ENCODE measurements at places on chromosomes 2 and 18.
A peak's percentile ranks its signal among the peaks of the same experiment; 100 is the strongest.

GRCh38 chr2:108215794-108216211, 24.0 kb upstream of the SULT1C3 start:
- peak; percentile 57 for DNase-seq

GRCh38 chr2:854460-854859, 96.2 kb upstream of the SNTG2 start:
- DNase-seq, result no peak

DNA sequence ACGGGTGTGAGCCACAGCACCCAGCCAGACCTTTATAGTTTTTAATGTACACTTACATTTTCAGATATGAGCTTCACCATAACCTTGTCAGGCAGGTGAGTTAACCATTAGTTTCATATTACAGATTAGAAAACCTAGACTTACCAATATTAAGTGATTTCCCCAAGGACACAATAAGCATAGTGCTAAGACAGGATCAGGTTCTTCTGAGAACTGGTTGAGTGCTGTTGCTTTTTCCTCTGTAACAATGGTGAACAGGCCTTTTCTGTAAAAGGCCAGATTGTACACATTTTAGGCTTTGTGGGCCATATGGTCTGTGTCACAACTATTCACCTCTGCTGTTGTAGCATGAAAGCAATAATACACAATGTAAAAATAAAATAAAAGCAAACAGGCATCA, 332.0 kb downstream of the PIK3C3 start:
- no peak for DNase-seq

- no peak for DNase-seq
These were observed 675.0 kb downstream of the SATB2 start for GRCh38 chr2:198782734-198783133.

DNA sequence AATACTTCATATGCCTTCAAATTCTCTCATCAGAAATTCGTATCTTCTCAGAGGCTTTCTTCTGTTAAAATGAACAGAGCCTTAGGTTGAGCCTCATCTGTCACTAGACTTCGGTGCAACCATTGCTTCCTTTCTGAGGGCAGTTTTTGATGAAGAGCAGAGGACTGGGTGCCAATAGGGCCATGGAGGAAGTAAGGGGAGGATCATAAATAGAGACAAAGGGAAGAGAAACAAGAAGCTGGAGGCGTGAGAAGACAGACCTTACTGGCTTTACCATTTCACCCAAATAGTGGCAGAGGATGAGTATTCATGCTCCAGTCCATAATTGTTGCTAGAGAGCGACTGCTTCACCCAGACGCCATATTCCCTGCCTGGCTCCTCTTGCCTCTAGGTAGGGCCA, 215.6 kb upstream of the PKDCC start:
- DNase-seq, result peak; percentile 31

GRCh38 chr2:175036582-175037018, 31.4 kb upstream of the CHN1 start:
- peak; percentile 44 for DNase-seq

- no peak for DNase-seq
These were observed 75.7 kb downstream of the CHST9 start for GRCh38 chr18:27109451-27109850.

- DNase-seq, result no peak
These were observed 226.1 kb upstream of the LYPD1 start for GRCh38 chr2:132896073-132896472.

DNA sequence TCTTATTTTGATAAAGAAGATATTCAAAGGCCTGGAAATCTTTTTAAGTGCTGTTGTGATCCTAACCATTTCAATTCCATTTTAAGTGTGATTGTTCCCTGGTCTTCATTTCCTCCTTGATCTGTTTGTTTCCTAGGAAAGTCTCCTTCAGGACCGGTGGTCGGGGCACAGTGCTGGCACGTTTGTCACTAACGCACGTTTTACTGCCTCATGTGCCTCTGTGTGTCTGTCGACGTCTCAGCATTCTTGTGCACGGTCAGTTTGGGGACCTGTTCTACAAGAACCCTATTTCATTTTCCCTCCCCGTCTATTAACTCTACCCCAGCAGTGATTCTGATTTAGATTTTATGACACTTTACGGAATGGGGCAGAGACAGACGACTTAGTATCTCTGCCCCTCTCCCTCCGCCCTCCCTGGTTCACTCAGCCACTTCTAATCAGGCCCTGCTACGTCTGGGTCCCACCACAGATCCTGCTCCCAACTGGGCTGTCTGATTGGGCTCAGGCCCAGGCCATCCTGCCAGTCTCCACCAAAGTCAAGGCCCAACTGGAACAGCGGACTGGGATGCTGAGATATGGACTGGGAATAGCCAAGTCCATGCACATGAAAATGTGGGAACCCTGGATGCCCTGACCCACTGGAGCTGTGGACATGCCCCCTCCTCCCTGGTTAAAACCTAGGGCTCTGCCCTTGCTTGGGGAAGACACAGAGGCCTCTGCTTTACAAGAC, 95.6 kb downstream of the TWIST2 start:
- DNase-seq, result no peak

DNA sequence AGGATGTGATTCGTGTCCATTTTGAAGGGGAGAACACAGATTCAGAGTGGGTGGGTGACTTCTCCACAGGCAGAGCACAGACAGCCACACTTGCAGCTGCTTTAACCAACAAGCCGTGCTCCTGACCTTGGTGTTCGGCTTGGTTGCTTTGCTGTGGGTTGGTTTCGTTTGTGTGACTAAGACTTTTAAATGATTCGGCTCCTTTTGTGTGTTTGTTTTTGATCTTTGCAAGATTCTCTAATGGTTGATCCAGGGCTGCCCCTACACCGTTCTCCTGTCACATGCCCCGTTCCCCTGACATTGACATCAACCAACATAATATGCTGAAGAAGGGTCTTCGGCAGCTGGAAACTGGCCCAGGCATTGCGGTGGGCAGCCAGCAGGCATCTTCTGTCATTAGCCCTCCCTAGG, 95.9 kb upstream of the MBOAT2 start:
- DNase-seq, result peak; percentile 31

- no peak for DNase-seq
These were observed 294.1 kb downstream of the ALK start for GRCh38 chr2:29627279-29627711.

GRCh38 chr2:45643543-45644542, 7.6 kb upstream of the PRKCE start:
- peak; percentile 65 for DNase-seq

DNA sequence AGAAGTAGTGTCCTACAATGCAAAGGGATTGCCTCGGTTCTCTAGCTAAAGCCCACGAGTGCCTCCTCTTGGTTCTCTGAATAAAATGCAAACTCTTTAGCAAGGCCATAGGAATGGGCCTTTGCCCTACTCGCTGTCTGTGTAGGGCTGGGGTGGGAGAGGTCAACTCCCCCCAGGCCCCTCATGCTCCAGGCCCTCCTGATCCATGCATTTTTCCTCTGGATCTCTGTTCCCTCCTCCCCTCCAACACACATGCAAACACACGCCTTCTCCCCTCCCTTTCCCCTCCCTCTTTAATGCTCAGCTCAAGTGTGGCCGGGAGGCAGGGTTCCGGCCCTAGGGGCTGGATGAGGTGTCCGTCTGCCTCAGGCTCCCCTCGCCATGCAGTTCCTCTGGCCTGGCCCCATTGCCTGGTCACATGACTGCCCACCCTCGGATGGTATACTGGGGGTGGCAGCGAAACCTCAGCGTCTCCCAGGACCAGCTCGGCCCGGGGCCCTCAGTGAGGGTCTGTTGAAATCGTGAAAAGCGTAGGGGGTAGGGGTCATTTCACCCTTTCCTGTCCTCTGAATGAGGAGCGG, 14.9 kb upstream of the KLF11 start:
- DNase-seq, result peak; percentile 54

DNA sequence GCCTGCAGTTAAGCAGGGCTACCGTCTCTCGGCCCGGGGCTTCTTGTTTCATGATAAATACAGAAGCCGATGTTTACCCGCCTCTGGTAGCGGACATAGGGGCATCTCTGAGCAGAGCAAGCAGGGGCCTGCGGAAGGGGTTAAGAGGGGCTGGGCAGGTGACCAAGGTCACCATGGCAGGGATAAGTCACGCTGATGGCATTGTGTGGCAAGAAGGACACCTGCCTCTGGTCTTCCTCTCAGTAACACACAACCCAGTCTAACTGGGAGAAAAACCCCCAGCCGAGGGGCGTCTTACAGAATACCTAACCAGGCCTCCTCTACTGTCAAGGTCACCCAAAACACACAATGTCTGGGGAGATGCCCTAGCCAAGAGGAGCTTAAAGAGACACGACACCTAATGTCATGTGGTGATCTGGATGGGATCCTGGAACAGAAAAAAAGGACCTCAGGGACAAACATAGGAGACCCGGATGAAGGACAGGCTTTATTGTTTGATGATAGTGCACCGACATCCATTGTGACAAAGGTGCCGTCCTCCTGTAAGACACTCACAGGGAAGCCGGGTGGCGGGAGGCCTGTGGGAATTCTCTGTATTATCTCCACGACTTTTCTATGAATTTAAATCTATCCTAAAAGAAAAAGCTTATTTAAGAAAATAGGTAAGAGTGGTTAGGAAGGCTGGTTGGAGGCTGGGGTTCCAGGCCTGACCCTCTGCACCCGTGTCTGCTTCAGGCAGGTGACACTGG, 24.8 kb downstream of the SH3BP4 start:
- no peak for DNase-seq

DNA sequence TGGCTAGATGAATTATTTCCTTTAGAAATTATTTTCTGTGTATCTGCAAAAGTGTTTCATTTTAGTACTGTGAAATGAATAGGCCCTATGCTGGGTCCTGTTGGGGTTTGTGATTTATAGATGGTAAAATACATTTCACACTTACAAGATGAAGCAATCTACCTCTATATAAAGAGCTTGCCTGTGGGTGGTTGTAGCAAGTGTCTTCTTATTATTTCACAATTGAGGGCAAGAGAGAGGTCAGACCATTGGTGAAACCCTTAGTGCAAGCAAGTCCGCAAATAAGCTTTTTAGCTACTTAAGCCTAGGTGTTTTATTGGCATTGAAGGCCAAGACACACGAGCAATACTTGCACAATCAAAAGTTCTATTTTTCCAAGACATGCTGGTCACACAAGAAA, 153.1 kb downstream of the FMNL2 start:
- DNase-seq, result peak; percentile 73

GRCh38 chr2:127525691-127526131, 578 bp downstream of the IWS1 start:
- peak; percentile 19 for DNase-seq

DNA sequence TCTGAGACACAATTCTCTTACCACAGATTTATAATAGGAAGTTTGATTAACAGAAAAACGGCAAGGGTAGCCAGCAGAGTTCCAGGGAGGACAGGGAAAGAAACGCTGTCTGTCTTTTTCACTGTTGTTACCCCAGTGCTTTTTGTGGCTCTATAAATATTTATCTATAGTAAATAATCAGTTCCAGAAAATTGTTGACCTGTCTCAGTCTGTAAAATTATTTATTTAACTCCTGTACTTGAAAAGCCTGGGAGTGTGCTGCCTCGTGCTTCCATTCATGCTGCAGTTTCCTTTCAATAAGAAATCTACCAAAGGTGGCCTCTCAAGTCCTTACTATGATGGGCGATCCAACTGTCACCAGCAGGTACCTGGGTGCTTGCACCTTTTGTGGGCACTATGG, 102.9 kb downstream of the ETAA1 start:
- no peak for DNase-seq
